ENCODE measurements at places on chromosomes 4 and X.
A peak's percentile ranks its signal among the peaks of the same experiment; 100 is the strongest.

DNA sequence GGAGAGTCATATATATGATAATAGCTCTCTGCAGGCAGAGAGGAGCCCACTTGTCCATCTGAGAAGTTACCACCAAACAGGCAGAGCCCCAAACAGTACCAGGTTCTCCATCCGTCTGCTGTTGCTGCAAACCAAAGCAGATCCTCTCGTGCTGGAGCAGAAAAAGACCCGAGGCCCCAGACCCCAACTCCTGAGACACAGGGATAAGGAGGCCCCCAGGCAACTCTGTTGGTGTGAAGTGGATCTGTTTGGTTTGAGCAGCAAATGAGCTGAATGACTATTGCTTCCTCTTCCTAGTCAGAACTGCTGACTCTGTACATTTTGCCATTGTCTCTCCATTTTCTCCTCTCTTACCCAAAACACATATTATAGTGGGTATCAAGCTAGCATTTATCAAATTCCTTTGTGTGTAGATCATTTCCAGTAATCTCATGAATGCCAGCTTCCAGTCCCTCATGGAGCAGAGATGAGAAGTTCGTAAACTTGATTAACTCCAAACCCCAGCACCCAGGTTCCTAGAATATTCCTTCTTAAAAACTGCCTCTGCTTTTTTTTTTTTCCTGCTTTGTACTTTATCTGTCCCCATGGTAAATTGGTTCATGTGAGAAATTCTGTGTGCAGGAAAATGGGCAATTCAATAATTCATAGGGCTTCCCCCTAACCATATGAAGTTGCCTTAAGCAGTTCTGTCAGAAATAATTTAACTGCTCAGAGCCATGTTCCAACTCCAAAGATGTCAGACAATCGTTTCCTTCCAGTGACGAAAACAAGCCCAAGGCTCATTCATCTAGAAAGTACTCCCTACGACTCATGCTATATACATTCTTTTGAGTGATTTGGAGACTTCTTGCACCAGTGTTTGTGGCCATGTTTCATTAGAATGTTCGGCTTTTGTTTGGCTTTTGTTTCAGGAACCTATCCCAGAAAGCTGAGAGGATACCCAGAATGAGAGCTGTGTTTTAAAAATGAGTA is 98.6 kb upstream of the ATXN3L start:
- no peak for DNase-seq

- no peak for DNase-seq
These were observed 48.5 kb upstream of the PABPC1L2A start for GRCh38 chrX:73127700-73128241.

GRCh38 chr4:88010966-88011365 is 3.5 kb downstream of the PKD2 start:
- DNase-seq, result no peak

DNA sequence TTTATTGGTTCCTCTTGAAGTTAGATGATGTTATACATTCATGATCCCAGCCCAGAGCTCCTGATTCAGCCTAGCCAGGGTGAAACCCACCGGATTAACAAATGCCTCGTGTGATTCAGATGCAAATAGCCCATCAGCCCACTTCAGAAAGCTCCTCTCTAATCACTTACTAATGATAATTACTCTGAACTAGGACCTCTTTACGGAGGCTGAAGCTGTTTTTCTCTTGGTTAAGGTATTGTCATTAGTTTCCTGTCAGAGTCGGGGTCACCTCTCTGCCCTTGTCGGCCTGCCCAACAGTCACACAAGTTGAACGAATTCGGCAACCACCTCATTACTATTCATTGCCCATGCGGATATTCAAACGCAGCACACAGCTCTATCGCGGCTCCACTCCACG is 36.6 kb downstream of the ZFP42 start:
- no peak for DNase-seq

- peak; percentile 37 for DNase-seq
These were observed 217.9 kb downstream of the CENPC start for GRCh38 chr4:67327245-67328017.
